ENCODE measurements at places on chromosomes 12 and 14.
A peak's percentile ranks its signal among the peaks of the same experiment; 100 is the strongest.

GRCh38 chr14:42045383-42045782 is 438.7 kb downstream of the LRFN5 start:
- no peak for DNase-seq

DNA sequence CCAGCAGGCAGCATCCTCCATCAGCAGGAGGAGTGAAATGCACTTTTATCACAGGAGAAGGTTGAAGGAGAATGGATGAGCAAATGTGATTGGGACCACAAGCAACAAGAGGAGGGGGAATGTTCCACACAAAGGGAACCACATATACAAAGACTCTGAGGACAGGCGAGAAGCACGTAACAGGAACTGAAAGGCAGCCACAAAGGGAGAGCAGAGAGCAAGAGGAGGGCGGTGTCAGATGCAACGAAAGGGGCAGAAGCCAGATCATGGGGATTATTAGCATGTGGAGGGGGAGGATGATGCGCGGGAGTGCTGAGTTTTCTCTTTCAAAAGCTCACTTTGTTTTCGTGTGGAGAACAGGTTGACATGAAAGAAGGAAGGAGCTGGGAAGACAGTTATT is 241.1 kb downstream of the SPTSSA start:
- no peak for DNase-seq

- no peak for DNase-seq
Measured at GRCh38 chr12:21370845-21371449, 1.8 kb upstream of the IAPP start.

DNA sequence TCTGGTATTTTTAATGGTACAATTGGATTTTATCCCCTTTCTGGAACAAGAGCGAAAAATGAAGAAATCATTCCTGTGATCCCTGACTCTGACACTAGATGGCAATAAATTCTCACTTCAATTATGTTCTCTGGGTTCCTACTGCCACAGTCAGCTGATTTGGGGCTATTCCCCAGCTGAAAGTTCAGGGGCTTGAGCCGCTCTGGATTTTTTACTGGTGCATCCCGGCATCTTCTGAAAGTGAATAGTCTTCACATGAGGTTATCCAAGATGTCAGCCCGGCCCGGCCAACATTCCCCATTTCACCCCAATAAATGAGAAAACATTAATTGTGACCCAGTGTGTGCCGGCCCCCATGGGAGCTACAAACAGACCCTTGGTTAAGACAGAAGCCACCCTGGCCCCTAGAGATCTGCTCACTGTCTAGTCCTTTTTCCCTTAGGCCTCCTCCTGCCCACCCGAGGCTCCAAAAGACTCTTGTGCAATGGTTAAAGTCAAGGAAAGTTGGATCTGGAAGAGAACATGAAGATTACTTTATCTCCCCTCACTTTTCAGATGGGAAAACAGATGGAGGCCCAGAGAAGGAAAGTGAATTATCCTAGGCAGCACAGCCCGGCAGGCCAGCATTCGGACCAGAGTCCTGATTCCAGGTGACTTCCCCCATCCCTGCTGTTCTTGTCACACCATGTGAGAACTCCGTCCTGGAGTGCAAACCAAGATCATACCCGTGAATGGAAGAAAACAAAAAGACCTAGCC is 20.8 kb downstream of the CKAP4 start:
- DNase-seq, result peak; percentile 66

DNA sequence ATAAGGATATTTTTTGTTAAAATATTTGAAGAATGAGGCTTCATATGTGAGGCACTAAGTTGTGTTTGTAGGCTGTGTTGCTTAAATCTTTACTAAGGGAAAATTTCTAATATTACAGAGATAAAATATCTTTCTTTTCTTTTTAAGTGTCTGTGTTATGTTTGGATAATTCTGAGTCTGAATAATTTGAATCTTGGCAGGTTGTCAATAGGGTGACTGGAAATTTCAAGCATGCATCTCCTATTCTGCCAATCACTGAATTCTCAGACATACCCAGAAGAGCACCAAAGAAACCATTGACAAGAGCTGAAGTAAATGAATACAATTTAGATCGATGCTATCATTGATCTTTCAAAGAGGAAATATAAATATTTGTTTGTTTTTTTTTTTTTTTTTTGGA is 29.4 kb downstream of the TMPO start:
- DNase-seq, result peak; percentile 16

DNA sequence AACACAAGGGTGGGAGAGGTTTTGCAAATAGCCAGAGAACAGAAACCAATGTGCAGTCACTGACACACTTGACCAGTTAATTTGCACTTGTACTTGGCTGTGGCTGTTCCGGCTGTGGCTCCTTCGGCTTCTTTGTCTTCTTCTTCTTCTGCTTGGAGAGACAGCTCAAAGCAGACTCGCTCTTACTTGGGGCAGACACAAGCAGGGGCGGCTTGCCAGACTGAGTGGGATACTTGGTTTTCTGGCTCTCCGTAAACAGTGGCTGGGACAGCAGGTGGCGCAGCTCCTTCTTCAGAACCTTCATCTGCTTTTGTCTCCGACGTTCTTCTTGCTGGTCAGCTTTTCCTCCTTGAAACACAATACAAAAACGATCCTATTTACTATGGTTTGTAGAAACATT is 25.0 kb downstream of the OTUB2 start:
- peak; percentile 37 for DNase-seq

DNA sequence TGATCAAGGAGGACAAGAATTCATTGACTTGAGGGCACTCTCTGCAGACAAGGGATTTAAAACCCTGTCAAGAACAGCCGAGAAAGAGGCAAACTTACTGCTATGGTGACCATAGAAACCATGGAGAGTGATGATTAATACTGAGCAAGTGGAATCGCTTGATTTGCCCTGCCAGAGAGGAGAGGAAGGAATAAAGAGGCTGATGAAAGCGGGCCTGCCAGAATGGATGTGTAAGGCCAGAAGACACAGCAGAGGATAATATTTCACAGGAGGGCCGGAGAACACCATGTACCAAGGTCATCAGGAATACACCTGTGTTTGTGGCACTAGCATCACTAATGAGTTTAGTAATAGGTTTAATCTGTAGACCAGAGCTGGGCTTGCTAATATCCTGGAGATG is 221.8 kb upstream of the DCN start:
- no peak for DNase-seq

GRCh38 chr12:5267603-5268423 is 164.1 kb upstream of the NTF3 start:
- peak; percentile 47 for DNase-seq

- DNase-seq, result no peak
Measured at GRCh38 chr12:98221243-98221808, 294.1 kb upstream of the TMPO start.

All from AG10803 (cell line).